Neuronal stem cell (in vitro differentiated cells): ENCODE measurements at places on chromosomes 6 and 20.

DNA sequence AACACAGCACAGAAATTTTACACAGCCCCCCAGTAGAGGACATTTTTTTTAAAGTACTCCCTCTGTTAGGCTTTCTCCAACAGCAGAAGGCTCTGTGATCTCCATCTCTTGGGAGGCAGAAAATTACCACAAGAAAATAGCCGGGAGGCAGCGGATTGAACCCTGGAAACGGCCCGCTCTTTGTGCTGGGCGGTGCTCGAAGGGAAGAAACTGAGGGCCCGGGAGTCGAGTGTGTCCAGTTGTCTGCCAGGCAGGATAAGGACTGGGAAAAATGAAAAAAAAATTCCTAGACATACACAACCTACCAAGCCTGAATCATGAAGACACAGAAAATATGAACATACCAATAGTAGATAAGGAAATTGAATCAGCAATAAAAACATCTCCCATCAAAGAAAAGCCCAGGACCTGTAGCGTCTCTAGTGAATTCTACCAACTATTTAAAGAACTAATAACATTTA lies 31.5 kb downstream of the POM121L2 start:
- no peak for DNase-seq

DNA sequence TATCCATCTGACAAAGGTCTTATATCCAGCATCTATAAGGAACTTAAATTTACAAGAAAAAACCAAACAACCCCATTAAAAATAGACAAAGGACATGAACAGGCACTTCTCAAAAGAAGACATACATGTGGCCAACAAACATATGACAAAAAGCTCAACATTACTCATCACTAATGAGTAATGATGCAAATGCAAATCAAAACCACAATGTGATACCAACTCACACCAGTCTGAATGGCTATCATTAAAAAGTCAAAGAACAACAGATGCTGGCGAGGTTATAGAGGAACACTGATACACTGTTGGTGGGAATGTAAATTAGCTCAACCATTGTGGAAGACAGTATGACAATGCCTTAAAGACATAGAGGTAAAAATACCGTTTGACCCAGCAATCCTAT lies 13.9 kb downstream of the MACROD2 start:
- DNase-seq = no peak

- no peak for DNase-seq
Observed at GRCh38 chr6:36836111-36837021, 2.9 kb downstream of the CPNE5 start.

GRCh38 chr6:4503700-4504099 lies 272.5 kb upstream of the CDYL start:
- no peak for DNase-seq

DNA sequence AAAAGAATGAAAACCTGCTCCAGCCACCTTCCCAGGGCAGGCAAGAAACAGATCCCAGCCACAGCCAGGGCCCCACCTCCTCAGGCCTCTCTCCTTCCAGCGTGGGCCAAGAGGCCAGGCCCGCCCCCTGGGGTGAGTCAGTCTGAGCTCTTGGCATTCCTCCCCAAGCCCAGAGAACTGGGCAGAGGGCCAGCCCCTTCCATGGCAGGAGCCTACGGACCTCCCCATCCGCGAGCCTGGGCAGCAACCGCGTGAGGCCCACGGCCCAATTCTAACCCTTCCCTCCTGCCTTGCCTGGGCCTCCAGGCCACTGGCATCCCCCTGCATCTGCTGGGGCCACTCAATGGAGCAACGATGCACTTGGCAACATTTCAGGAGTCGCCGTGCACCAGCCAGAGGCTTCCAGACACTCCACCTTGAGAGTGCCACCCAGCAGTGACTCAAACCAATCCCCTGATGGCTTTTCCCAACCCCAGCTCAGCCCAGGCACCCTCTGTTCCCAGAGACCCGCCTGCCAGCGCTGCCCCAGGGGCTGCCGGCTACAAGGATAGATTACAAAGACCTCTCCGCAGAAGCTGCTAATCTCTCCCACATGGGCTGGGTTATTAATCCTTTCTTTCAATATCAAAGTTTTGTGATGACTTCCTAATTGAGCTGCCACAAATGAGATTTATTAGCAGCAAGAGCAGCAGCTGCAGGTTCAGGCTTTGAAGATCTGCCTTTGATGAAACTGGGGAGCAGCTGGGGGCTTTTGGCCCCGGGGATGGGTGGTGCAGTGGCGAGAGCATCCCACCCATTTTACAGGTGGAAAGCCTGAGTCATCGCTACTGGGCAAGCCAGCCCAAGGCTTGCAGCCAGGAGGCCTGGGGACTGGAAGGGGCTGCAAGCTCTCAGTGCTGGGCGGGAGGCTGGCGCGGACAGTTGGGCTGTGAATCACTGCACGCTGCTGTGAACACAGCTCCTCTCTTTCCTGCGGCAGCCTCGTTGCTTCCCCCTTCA lies 85.7 kb downstream of the NFATC2 start:
- no peak for DNase-seq

GRCh38 chr6:34053721-34054120 lies 92.2 kb downstream of the GRM4 start:
- no peak for DNase-seq

- DNase-seq = peak; percentile 5
Observed at GRCh38 chr6:53192682-53193188, 44.1 kb upstream of the GCM1 start.

DNA sequence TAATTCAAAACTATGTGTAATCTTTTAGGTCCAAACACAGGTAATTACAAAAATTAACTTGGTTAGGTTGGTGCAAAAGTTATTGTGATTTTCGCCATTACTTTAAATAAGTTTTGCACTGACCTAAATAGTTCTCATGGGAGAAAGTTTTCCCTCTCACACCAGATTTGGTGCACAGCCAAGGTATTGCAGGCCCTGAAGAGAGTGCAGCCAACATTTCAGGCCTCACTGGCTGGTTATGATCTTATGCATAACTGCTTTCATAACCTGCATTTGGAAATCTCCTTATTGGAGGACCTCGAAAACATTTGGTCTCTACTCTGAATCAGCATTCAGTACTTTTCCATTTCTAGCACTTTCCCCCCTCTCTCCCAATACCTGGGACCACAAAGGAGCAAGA lies 993.1 kb upstream of the MANEA start:
- no peak for DNase-seq

DNA sequence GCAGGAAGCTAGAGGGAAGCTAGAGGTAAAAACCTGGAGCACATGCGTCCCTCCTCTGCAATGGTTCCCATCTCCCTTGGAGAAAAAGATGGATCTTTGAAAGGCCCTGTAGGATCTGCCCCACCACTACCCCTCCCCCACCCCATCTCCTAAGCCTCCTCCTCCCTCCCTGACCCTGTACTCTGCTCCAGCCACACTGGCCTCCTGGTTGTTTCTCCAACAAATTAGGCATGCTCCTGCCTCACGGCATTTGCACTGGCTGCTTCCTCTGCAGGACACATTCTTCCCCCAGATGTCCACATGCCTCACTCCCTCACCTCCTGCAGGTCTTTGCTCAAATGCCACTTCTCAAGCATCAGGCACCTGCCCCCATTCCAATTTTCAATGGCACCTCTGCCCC lies 45.5 kb downstream of the UBE2V1 start:
- DNase-seq = no peak

DNA sequence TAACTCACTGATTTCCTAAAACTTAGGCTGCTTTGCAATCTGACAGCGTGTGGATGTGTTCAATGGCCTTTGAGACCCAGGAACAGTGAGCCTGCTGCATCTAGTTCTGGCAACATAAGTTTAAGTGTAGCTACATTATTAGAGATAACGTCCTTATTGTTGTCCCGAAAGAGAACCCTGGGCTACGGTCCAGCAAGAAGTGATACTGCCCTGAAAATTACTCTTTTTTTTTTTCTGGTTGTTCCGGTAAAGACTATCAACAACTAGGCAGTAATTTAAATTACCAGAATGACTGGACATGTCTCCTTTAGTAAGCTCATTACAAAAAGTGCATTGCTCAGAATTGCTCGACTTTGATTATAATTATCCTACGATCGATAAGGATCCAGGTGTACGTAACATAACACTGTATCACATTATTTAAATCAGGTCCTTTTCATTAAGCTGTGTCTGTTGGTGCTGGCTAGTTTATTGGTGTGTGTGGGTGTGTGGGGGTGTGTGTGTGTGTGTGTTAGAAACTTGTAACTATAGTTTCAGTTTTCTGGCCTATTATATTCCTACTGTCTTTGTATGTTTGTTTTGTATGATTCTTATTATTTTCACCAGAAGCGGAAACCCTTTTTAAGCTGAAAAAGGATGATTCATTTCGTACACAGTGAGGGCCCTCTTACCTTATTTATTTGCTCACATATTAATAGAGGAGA lies 3.0 kb downstream of the TSHZ2 start:
- DNase-seq = no peak

GRCh38 chr6:52352239-52353018 lies 9.5 kb upstream of the PAQR8 start:
- DNase-seq = no peak

DNA sequence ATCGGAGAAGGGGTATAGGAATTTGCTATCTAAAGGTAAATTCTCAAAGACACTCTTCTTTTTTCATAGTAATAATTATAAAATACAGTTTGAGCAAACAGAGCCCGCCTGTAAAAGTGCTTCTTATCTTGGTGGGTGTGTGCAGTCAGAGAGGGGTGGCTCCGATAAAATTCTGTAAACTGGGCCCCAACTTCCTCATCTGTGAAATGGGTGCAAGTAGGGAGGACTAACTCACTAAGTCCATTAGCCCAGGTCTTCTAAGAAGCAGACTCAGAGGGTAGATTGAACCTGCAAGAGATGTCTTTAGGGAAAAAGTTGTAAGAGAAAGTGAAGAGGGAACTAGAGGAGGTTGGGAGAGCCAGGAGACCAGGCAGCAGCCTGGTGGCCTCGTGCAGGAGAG lies 245.8 kb upstream of the RREB1 start:
- no peak for DNase-seq

- no peak for DNase-seq
Observed at GRCh38 chr6:10383331-10384090, 31.4 kb downstream of the TFAP2A start.

DNA sequence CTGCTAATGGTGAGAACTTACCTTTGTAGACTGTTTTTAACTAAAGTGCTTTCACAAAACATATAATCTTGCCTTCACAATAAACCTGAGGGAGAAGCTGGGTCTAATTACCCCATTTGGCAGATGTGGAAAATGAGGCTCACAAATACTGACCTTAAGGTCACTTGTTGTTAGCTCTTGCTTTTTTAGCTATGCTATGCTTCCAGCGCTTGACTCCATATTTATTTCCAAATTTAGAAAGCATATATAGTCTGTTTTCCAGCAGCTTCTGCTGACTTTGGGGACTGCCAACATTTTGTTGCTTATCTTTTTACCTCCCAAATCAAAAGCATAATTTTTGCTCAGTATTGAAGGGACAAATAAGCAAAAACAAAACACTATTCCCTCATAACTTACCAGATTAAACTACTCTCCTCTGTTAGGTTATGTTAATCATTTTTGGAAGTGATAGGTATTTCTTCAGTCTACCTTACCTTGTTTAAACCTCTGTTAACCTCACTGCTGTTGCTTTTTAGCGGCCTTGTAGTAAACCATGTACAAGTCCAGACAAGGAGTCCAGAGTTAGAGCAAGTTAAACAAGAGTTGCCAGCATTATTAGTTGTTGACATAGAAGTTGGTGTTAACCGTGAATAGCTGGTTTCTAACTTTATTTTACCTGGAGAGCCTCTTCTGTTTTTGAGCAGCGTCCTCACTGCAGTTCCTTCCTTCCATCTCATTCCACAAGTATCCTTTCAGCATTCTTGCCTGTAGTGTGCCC lies 4.9 kb upstream of the BTBD3 start:
- DNase-seq = no peak

DNA sequence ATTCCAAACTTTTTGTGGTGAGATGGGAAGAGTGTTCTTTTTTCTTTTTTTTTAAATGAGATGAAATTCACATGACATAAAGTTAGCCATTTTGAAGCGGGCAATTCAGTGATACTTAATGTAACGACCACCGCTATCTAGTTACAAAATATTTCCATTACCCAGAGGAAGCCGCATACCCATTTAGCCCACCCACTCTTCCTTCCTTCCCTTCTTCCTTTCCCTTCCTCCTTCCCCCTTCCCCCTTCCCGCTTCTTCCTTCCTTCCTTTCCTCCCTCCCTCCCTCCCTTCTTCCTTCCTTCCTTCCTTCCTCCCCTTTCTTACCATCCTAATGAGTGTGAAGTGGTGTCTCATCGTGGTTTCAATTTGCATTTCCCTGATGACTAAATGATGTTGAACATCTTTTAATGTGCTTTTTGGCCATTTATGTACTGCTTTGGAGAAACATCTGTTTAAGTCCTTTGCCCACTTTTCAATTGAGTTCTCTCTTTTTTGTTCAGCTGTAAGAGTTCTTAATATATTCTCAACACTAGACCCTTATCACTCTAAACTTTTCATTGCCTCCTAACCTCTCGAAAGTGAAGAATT lies 371.1 kb downstream of the FARS2 start:
- no peak for DNase-seq

- DNase-seq = no peak
Observed at GRCh38 chr6:29967379-29968010, 25.2 kb downstream of the HLA-A start.

GRCh38 chr20:45051204-45052060 lies 49.5 kb downstream of the KCNS1 start:
- no peak for DNase-seq

GRCh38 chr6:82364087-82365015 lies 734 bp downstream of the TPBG start:
- DNase-seq = peak; percentile 71

- no peak for DNase-seq
Observed at GRCh38 chr6:3919130-3919628, 70.0 kb downstream of the FAM50B start.

DNA sequence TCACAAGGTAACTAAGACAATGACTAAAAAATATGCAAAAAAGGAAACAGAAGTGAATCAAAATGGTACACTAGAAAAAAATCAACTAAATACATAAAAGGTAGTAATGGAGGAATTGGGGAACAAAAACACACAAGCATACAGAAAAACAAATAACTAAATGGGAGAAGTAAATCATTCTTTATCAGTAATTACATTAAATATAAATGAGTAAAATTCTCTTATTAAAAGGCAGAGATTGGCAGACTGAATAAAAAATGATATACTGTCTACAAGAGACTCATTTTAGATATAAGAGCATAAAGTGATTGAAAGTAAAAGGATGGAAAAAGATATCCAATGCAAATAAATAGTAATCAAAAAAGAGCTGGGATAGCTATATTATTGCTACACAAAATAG lies 39.4 kb upstream of the VEGFA start:
- DNase-seq = no peak

DNA sequence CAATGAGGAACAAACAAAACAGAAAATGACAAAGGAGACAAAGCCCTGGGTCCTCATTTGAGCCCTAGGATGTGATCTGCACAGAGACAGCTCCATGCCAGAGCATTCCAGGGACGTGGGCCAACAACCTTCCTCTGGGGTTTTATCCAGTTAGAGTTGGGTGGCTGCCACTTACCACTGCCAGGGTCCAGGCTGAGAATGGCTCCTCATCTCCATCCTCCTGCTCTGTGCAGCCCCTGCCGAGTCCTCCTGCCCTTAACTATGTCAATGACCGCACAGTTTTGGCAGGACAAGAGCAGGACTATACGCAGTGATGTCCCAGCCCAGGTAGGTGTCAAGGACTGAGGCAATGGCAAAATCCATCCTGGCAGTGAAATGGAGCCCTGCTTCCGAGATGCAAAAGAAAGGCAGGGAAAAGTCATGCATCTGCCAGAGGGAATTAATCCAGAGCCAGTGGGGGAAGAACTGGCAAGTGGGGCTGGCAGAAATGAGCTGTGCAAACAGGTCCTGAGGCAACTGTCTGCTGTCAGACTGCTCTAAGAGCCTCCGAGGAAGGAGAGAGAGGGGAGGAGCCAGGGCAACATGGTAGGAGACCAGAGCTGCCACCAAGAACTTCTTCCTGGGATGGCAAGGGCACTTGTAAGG lies 449.4 kb downstream of the PTPRT start:
- DNase-seq = no peak

- DNase-seq = no peak
Observed at GRCh38 chr20:43832096-43832816, 82.4 kb upstream of the TOX2 start.
